ENCODE measurements at places on chromosomes 6 and 20.

DNA sequence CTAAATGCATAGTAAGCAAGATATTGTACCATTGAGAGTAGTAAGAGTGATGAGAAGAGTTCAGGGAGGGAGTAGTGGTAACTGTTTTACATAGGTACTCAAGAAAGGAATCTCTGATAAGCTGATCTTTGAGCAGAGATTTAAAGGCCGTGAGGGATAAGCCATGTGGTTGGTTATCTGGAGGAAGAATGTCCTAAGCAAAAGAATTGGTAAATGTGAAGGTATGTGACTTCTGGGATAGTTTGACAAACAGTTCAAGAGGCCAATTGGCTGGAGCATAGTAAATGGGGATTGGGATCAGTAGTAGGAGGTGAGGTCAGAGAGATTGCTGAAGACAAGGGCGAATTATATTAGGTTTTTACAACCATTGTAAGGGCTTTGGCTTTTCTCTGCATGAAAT, 40.1 kb downstream of the PLCB1 start:
- no peak for DNase-seq

DNA sequence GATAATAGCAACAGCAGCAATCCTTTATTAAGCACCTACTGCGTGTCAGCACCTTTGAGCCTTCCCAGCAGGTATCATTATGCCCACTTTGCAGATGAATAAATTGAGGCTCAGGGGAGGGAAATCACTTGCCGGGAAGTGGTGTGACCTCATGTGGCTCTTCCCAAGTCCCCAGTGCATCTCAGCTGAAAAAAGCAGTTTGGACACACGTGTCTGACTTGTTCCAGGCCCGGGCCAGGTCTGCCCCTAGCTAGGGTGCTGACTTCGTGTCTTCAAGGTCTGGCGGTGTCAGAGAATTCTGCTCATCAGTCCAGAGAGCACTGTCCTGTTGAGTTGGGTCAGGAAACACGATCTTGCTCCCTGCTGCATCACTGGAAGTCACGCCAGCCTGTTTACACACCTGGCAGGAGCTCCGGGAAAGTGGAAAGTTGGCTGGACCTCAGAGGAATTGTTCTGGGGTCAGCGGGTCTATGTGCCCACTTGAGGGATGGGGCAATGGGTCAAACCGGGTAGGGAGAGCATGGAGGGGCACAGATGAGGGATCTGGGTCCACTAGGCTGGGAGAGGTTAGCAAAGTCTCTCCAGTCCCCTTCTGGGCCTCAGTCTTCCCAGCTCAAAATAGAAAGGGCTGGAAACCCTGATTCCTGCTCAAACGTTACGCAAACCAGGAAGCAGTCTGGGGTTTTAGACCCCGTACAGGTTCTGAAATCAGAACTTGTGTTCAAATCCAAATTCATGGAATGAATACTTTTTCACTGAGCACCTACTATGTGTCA, 10.5 kb downstream of the SLC13A3 start:
- no peak for DNase-seq

- no peak for DNase-seq
Measured at GRCh38 chr6:142543606-142544005, 241.8 kb downstream of the ADGRG6 start.

- DNase-seq = no peak
Measured at GRCh38 chr6:88535306-88535705, 369.2 kb upstream of the CNR1 start.

- no peak for DNase-seq
Measured at GRCh38 chr6:88165844-88166492, at the start of gene CNR1. Gene CNR1, minus strand, starts transcription at chr6:88166347. Its CDS starts 21,073 bp downstream, at chr6:88145274.

GRCh38 chr6:9647071-9647445, 767.8 kb downstream of the TFAP2A start:
- DNase-seq = no peak

GRCh38 chr6:117917176-117917575, 10.1 kb downstream of the SLC35F1 start:
- DNase-seq = no peak

GRCh38 chr20:16947479-16947878, 199.3 kb downstream of the OTOR start:
- DNase-seq = no peak
